IMR-90 (cell line): ENCODE measurements at places on chromosomes 16 and 17.

GRCh38 chr17:17768424-17769088 lies 68.2 kb downstream of the SREBF1 start:
- no peak for DNase-seq

- DNase-seq = no peak
Observed at GRCh38 chr17:43212641-43213490, 1.2 kb downstream of the TMEM106A start.

- no peak for DNase-seq
Observed at GRCh38 chr17:15231851-15232516, 33.1 kb downstream of the PMP22 start.

DNA sequence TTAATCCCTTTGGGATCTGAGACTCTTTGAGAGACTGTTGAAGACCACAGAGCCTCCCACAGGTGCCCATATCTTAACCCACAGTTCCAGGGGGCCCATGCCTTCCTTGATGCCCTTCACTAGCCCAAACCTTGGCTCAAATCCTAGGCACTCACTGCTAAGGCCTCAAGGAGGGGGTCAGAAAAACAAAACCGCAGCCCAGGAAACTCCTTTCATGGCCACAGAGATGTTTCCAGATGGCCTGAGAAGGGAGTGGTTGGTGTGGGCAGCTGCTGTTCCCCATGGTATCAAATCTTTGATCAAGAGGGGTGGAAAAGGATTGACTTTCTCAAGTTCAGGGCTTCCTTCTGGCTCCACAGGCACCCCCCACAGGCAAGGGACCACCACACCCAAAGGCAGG lies 44.7 kb downstream of the CDH1 start:
- no peak for DNase-seq

- peak; percentile 96 for DNase-seq
Observed at GRCh38 chr16:84687715-84688114, 12.1 kb upstream of the USP10 start.

GRCh38 chr17:66915204-66915611 lies 49.3 kb upstream of the CACNG4 start:
- DNase-seq = no peak

- DNase-seq = no peak
Observed at GRCh38 chr16:17347624-17348023, 123.1 kb downstream of the XYLT1 start.

DNA sequence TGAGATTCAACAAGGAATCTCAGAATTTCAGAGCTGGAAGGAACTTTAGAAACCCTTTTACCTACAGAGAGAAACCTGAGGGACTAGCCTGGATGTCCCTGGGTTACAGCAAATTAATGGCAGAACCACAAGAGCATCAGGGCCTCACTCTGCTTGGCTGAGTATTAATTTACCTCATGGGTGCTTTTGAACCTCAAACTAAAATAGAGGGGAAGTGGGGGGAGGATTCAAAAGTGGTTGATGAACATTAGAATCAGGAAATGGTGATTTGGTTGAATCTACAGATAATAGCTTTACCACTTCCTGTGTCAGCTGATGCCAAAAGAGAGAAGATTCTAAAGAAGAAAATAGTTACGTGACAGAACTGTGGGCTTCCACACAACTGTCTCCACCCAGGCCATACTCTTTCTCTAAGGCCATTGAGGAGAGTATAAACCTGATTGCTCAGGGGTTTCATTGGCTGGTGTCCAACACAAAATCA lies 11.3 kb upstream of the SKAP1 start:
- no peak for DNase-seq

- no peak for DNase-seq
Observed at GRCh38 chr16:89106533-89107202, 13.0 kb downstream of the ACSF3 start.

GRCh38 chr17:72192800-72193192 lies 72.0 kb downstream of the SOX9 start:
- DNase-seq = peak; percentile 89

DNA sequence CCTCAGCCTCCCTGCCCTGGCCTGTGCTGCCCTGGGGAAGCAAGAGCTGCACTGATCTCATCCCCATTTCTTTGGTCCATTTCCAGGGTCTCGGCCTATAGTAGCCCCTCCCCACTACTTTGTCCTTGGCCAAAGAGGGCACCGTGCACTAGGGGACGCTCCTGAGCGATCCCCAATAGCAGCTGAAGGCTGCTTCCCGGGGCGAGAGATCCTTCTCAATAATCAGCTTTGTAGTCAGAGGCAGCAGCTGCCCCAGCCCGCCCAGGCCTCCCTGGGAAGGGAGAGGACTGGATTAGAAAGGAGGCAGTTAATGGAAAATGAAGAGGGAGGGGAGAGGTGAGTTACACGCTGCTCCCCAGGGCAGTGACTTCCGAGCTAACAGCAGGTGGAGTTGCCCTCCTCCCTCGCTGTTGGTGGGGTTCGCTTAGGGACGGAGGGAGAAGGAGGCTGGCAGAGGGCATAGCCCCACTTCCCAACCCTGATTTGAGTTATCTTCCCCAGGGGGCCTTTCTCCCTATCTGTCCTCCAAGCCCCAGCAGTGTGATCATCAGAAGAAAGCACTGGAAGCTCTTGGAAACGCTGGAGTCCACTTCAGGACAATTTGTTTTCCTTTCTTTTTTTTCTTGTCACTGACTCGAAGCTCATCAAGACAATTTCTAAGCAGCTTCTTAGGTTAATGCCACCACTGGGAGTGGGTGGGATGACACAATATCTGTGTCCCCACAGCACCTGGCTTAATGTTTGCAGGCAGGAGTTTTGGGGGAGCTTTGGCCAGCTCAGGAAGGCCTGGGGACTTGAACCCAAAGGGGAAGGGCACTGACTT lies 2.6 kb downstream of the MXRA7 start:
- no peak for DNase-seq

DNA sequence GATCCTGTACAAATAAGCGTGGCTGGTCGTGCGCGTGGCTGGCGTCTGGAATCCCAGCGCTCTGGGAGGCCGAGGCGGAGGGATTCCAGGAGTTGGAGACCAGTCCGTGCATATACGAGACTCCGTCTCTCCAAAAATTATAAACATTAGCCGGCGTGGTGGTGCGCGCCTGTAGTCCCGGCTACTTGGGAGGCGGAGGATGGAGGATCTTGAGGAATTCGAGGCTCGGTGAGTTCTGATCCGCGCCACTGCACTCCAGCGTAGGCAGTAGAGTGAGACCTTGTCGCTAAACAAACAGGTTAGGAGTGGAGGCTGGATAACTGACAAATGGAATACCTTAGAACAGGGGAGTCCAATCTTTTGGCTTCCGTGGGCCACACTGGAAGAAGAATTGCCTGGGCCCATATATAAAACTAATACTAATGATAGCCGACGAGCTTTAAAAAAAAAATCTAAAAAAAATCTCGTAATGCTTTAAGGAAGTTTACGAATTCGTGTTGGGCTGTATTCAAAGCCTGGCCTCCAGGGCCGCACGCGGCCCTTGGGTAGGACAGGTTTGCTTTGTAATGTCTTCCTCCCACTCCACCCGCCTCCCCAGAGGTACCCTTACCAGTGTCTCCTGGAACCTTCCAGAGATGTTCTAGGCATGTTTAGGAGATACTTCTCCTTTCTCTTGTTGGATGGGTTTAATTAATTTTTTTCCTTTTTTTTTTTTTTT lies 909 bp upstream of the RSL1D1 start:
- DNase-seq = peak; percentile 37

DNA sequence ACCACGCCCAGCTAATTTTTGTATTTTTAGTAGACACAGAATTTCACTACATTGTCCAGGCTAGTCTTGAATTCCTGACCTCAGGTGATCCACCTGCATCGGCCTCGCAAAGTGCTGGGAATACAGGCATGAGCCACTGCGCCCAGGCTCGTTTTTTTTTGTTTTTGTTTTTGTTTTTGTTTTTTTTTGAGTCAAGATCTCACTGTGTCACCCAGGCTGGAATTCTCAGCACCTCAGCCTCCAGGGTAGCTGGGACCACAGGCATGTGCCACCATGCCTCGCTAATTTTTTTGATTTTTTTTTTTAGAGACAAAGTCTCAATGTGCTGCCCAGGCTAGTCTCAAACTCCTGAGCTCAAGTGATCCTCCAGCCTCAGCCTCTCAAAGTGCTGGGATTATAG lies 17.5 kb upstream of the CMTM4 start:
- no peak for DNase-seq
